ENCODE measurements at places on chromosomes 11 and 22.

DNA sequence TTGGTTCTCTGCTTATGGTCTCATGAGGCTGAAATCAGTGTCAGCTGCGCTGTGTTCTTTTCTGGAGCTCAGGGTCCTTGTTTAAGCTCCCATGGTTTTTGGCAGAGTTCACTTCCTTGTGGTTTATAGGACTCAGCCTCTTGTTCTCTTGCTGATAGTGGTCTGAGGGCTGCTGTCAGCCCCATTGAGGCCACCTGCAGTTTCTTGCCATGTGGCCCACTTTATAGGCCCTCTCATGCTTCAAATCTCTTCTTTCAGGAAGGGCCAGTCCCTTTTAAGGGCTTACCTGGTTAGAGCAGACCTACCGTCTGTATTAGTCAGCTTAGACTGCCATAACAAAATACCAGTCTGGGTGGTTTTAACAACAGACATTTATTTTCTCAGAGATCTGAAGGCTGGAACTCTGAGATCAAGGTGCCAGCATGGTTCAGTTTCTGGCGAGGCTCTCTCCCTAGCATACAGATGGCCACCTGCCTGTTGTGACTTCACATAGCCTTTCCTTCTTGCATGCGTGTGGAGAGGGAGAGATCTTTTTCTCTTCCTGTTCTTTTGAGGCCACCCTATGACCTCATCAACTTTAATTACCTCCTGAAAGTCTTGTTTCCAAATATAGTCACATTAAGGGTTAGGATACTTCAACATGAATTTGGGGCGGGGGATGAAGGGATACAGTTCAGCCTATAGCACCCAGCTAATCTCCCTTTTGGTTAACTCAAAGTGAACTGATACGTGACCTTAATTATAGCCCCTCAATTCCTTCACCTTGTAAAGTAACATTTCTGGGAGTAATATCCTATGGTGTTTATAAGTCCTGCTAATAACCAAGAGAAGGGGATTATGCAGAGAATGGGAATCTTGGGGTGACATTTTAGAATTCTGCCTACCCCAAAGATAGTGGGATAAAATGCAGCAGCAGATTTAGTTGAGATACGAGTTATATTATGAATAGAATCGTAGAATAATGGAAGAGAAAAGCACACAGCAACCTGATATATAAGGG is 131.8 kb downstream of the UVRAG start:
- no peak for DNase-seq

DNA sequence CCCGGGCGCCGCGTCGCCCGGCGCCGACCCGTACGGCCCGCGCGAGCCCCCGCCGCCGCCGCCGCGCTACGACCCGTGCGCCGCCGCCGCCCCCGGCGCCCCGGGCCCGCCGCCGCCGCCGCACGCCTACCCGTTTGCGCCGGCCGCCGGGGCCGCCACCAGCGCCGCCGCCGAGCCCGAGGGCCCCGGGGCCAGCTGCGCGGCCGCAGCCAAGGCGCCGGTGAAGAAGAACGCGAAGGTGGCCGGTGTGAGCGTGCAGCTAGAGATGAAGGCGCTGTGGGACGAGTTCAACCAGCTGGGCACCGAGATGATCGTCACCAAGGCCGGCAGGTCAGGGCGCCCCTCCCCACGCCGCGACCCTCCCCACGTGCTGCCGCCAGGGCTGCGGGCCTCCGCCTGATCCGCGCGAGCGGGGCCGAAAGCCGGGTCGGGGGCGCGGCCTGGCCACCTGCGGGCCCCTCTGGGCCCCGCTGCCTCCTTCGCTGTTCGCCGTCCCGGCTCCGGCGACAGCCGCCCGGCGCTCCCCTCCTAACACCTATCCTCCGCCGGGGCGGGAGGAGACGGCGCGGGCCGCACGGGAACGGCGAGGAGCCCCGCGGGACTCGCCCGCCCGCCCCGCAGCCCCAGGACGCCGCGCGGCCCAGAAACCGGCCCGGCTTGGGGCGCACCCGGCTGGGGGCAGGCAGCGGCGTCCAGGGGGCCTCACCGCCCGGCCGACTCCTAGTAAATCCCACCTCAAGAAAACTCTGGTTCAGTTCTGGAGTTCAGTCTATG is 560 bp downstream of the TBX1 start:
- DNase-seq, result no peak

DNA sequence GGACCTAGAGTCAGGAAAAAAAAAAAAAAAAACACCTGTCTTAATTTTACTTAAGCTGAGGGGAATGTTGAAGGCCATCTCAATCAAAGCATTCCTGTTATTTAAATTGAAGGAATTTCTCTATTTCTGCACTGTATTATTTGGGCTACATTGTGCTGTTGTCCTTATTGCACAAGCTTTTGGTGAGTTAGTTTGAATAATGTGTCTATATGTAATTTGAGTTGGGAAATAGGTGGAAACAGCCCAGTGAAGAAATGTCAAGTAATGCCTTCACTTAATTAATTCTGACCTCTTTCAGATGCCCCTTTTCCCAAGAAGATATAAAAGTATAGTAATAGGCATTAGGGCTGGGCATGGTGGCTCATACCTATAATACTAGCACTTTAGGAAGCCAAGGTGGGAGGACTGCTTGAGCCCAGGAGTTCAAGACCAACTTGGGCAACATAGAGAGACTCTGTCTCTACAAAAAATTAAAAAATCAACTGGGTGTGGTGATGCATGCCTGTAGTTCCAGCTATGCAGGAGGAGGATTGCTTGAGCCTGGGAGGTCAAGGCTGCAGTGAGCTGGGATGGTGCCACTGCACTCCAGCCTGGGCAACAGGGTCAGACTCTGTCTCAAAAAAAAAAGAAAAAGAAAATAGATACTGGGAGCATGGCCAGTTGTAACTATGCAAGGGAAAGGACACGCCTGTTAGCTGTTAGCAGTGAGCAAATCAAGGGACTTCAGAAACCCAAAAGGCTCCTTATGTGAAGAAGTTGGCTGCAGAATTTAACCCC is 34.9 kb downstream of the OR10A6 start:
- no peak for DNase-seq

- no peak for DNase-seq
Observed at GRCh38 chr11:64848826-64849597, 4.6 kb upstream of the CDC42BPG start.

DNA sequence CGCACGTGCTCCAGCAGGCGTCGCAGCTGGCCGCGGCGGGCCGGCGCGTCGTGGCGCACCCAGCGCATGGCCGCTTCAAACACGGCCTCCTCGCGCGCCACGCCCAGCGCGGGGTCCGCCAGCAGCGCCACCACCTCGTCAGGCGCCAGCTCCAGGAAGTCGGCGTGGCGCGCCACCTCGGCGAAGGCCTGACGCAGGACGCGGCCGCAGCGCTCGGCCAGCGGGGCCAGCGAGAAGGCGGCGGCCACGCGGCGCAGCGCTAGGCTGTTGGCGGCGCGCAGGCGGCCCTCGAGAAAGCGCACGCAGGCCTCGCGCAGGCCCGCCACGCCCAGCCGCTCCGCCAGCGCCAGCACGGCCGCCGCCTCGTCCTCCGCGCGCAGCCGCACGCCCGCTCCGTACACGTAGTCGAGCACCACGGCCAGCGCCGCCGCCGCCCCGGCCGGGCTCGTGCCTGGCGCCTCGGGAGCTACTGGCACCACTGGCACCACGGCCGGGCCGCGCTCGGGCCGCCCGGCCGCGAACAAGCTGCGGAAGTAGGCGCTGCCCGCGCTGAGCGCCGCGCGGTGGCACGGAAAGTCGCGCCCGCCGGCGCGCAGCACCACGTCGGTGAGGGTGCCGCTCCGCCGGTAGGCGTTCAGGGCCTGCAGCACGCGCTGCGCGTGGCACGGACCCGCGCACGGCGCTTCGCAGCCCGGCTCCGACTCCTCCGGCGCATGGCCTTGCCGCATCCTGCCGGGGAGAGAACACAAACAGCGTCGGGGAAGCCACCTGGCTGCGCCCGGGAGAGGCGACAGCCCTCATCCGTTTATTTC is 2.9 kb downstream of the KLHL35 start:
- DNase-seq, result peak; percentile 38

GRCh38 chr22:36911887-36912661 is 1.4 kb upstream of the CSF2RB start:
- DNase-seq, result no peak

GRCh38 chr22:24129263-24129651 is 52.0 kb upstream of the SUSD2 start:
- no peak for DNase-seq

GRCh38 chr11:97622795-97623194 is 1233.0 kb downstream of the JRKL start:
- DNase-seq, result no peak

- no peak for DNase-seq
Observed at GRCh38 chr11:120569861-120570260, 58.3 kb downstream of the GRIK4 start.

Data from activated CD4-positive, alpha-beta T cell treated with anti-CD3 and anti-CD28 coated beads for 1 hour (primary cell).